ENCODE measurements at places on chromosomes 5 and 9.

DNA sequence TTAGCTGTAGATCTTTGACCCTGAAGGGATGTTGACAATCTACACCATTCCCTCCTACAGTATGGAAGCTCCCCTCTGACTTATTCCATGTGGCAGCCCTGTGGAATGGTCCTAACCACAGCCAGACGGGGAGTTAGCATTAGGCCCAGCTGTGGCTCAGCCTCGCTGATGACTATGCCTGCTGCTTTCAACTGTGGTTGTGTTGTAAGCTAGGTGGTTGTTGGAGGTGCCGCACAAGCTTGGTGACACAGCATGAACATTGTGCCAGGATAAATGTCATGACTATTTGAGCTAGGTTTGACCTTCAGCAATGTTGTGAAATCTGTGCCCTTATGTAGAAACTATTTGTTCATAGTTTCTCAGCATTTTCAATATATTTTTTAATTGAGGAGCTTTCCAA lies 40.6 kb downstream of the SGCD start:
- peak; percentile 64 for DNase-seq

DNA sequence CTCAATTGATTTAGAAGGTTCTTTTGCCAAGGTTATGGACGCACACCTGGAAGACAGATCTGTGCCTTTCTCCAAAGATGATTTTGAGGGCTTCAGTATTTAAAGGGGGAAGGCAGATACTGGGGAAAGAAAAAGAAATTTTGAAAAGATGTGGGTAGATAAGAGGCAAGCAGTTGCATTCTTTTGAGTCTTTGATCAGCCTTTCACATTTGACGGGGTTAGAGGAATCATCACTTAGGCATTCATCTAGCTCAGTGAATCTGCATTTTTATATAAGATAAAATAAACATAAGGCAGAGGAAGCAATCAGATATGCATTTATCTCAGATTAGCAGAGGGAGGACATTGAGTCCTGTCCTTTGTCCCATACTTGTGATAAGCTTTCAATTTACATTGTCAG lies 243.4 kb upstream of the RAI14 start:
- no peak for DNase-seq

DNA sequence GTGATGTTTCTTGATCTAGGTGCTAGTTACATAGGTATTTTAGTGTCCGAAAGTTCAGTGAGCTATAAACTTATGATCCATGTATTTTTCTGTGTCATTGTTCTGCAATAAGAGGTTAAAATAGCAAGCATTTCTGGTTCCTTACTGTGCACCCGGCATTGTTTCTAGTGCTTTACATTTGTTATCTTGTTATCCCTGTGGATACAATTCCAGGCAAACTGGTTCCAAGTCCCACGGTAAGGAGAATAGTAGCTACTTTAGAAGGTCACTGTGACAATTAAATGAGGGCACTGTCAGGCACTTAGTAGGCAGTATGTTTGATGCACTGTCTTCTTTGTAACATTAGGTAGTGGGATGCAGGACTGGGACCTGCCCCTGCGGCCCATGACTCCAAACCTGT lies 9.0 kb downstream of the FUBP3 start:
- no peak for DNase-seq

DNA sequence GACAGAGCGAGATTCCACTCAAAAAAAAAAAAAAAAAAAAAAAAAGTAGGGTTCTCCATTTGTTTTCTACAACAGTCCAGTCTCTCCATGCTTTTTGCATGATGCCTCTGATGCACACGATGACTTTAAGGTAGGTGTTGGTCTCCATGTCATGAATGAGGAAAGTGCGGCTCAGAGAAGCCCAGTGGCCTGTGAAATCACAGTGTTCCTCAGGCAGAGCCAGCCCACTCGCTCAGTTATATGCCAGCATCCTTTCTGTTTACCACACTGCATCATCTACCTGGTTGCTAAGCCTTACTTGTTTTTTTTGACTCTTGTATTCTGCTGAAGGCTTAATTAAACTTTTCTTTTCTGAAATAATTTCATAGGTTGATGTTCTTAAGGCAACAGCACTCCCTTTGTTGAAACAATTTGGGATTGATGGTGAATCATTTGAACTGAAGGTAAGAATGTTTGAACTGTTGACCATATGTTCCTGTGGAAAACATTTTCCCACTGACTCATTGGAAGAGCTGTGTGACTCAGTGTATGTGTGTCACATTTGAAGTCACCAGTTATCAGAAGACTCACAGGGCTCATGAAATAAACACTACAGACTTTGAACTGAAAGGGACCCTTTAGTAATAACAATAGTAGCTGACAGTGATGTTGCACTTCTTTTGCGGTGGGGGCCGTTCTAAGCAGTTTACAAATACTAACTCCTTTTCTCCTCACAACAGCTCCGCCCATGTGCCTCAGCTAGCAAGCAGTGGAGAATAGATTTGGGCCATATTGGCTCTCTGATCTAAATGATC lies 40.2 kb downstream of the RCL1 start:
- peak; percentile 95 for DNase-seq

DNA sequence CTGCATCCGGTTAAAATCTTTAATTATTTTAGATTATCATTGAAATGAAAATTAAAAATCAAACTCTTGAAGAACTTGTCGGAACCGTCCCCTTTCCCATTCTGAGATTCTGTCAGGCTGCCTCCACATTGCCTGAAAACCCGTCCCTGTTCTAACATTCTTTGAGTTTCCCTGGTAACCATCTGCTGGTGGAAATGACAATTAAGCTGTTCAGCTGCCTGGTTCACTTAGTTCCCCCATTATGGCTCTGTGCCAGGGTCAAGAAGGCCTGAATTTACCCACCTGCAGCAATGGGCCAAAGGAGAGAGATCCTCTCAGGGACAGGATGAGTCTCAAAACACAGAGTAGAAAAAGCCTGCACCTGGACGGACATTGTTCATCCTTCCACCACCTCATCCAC lies 11.8 kb upstream of the TCOF1 start:
- no peak for DNase-seq

All from cardiac fibroblast (primary cell).